Heart left ventricle (tissue), 16 donors: ENCODE measurements at places on chromosomes 16 and 17.
A peak's percentile ranks its signal among the peaks of the same experiment; 100 is the strongest.

- no peak for DNase-seq
Observed at GRCh38 chr16:13863075-13863765, 56.7 kb upstream of the ERCC4 start.

GRCh38 chr16:66204756-66205155 is 161.7 kb upstream of the CDH5 start:
- no peak for DNase-seq

GRCh38 chr17:4345581-4346252 is 20.8 kb downstream of the UBE2G1 start:
- DNase-seq = no peak

GRCh38 chr17:45895304-45895968 is 1.1 kb downstream of the MAPT start:
- peak; percentile 21 for DNase-seq

GRCh38 chr17:40113907-40114245 is 7.9 kb upstream of the MSL1 start:
- DNase-seq = no peak

DNA sequence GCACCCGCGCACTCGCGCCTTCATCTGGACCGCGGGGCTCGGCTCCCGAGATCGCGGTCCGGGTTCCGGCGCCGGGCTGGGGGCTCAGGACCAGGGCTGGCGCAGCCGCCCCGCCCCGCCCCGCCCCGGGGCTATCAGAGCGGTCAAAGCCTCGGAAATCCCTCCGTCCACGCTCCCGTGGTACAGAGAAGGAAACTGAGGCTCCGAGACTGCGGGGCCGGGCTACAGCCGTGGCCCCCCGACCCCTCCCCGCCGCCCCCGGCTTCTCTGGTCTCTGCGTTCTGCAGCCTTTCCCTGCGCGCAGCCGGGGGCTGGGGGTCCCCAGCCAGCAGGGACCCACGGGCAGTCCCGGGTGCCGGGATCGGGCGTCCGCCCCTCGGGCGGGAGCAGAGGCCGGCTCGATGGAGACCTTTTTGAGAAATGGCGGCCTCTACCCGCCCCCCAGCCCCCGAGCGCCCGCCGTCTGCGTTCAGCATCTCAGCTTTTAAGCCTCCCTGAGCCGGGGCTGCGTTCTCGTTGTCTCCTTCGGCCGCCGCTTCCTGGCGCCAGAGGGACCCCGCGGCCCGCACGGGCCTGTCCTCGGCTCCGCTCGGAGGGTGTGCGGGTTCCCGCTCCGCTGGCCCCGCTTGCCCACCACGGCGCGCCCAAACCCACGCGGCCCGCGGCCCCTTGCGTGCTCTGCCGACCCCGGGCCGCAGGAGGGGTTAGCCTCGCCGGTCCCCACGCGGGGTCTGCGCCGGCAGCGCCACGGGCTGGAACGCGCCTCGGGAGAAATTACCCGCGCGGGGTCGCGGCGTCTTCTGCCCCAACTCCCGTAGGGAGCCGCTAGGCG is 1.5 kb upstream of the NPTX1 start:
- DNase-seq = no peak

DNA sequence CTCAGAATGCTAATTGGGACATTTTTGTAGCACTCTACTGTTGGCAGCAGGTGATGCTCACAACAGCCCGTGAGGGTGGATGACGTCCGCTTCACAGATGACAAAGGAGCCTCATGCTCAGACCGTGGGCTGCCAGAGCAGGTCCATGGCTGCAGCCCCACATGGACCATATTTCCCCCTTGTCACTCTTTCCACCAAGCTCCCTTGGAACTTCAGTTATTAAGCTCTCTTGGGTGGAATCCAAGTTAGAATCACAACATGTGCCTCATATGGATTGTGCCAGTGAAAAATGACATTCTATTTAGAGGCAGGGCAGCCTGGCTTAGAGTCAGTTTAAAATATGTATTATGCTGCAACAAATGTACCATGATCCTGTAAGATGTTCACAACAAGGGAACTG is 33.2 kb upstream of the STH start:
- DNase-seq = no peak

DNA sequence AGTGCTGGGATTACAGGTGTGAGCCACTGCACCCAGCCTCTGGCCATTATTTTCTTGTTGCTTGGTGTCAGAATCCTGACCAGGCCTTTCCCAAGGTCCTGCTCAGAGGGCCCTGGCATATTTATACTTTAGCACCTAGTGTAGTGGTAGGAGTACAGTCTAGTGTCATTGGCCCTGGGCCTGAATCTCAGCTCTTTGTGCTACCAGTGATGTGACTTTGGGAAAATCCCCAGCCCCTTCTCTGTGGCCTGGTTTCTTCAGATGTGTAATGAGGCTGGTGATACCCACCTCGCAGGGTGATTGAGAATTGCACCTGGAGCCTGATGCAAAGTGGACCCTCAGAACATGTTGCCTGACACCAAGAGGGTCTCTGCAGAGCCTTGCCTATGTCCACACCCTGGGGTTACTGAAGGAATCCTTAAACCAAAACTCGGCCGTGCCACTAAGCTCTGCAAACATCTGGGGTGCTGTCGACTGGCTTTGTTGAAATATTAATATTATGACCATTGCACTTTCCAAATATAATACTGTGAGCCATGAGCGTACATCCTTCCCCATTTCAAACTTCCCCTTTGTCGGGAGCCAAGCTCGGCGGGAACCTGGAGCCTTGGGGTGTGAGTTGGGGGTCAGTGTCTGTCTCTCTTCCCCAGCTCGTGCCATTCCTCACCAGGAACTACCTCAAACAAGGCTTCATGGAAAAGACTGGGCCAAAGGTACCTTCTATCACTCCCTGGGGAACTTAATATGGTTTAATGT is 18.0 kb upstream of the RNF135 start:
- DNase-seq = peak; percentile 65

DNA sequence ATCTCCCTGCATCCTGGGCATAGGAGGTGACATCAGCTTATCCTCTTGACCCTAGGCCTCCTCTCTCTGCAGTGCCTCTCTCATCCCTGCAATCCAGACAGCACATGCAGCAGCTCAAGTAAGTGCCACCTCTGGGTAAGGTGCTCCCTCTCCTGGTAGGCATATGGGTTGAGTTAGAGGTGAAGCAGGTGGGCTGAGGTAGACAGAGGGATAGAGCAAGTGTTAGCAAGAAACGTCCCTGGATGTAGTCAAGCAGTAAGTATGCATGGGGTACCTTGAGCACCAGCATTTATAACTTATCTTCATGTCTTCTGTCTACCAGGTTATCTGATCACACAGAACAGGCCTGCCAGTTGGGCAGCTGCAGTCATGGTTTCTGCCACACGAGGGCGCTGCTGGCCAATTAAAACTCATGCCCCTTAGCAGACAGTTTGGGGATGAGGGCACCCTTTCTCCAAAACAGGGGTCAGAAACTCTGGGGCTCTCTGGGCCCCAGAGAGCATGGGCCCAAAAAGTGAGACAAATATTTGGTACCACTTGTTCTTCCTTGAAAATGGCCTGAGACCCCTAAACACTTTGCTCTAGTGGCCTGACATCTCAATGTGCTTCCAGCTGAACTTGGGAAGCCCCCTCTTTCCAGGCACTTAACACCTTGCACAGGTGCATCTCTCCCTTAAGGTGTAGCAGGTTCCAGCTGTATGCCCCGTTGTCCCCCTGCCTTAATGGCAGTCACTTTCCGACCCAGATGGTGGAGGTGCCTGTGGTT is 59.8 kb downstream of the NEUROD2 start:
- peak; percentile 53 for DNase-seq
